ENCODE measurements at places on chromosomes 11 and 22.

DNA sequence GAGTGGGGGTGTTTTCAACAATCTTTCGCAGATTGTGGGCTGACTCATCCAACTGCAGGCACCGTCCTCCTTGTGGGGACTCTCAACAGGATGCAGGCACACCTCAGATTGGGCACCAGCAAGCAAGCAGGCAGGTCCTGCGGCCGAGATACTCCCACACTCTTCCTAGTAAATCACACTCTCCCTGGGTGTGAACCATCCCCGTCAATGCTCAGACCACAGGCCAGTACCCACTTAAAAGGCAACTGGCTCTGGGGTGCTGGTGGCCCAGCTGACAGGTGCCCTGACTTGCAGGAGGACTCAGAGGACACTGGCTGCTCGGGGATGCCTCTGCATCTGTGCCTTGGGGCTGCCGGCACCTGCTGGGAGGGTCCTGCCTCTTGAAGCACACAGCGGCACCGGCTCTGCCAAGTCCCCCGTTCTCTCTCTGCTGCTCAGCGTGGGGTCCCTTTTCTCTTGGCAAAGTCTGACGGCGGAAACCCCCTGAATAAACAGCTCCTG, 282.5 kb downstream of the CTTN start:
- DNase-seq, result no peak

DNA sequence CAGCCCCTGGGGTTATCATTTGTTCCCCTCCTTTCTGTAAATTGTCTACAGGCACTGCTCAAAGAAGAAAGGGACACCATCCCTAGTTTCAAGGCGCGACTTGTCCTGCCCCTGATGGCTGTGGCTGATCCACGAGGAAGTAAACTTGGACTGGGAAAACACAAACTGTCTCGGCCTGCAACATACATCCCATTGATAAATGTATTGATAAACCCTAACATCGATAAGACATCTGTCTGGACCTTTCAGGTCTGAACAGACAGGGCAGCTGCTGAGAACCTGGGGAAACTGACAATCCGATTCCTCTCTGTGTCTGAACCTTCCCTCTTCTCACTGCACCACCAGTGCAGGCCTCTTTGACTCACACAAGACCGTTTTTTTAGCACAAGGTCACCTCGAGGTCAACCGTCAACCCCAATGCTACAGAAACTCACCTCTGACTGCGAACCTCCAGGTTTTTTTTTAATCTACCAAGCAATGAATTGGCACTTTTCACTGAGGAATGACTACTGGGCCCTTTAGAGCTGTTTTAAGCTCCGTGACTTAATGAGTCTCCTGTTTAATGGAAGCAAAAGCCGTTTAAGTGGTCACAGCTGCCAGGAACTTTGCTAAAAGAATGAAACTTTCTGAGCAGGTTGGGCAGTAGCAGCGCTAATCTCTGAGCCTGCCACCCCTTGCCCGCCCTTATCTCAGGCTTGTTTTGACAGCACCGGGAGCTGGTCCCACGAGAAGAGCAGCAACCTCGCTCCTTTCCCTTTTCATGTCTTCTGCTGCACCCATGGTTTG, 203.8 kb upstream of the TMEM45B start:
- DNase-seq, result no peak

DNA sequence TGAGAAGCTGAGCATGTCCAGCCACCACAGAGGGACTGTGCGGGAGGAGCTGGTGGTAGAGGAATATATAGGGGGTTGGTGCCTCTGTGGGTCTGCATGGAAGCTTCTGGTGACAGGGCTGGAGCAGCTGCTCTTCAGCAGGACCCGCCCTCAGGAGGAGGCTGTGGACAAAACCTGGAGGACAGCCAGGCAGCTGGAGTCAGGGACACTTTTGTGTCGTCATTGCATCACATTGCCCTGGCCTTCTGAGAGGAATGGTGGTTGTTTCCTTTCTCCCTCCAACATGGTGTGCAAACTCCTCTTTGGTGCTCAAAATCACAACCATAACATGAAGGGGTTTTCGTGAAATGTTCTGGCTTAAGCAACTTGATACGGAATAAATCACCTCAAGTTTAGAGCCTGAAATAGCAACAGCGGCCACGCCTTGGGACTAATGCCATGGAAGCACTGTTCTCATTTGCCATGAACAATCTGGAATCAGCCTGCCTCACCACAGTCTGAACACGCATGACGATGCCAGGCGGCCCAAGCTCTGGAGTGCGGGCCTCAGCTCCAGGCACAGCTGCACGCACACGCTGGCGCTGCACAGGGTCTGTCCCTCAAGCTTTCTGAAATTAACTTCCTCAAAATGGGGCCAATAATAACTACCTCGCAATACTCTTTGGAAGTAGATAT, 17.1 kb upstream of the CSRP3 start:
- peak; percentile 71 for DNase-seq

- peak; percentile 84 for DNase-seq
Observed at GRCh38 chr11:71998649-71999310, at the start of gene IL18BP. Gene IL18BP (plus strand): TSS chr11:71998909. CDS start chr11:71999985, 1,076 bp downstream.

DNA sequence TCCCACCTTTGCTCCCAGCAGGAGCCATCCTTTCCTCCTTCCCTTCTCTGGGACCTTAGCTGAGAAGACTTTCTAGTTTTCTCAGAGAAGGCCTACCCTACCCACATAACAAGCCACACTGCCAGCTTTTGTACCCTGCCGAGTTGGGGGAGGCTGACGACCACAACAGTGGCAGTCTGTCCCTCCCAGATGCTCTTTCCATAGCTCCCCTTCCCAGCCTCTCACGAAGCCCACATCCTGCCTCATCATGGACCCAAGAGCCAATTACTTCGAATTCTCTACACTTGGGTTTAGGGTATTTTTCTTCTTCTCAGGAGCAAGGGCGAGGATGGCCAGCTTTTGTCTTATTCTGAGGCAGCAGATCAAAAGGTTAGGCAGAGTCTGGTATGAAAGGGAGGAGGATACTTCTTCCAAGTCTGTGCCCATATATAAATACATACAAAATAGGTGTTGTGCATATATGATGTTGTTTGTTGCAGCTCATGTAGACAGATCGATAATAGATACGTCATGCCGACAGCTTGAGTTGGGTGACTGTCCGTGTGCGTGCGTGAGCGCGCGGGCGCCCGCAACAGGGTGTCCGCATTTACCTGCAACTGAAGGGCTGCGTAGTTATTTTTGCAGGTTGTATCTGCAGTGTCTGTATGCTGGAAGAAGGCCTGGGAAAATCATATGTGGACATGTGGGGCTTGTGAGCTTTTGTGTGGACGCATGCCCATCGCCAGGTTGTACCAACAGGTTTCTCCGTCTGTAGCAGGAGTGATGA, 846 bp upstream of the NRGN start:
- no peak for DNase-seq

Measured in lower leg skin (tissue), 4 donors.